MCF 10A (cell line): ENCODE measurements at places on chromosomes 2 and 18.

DNA sequence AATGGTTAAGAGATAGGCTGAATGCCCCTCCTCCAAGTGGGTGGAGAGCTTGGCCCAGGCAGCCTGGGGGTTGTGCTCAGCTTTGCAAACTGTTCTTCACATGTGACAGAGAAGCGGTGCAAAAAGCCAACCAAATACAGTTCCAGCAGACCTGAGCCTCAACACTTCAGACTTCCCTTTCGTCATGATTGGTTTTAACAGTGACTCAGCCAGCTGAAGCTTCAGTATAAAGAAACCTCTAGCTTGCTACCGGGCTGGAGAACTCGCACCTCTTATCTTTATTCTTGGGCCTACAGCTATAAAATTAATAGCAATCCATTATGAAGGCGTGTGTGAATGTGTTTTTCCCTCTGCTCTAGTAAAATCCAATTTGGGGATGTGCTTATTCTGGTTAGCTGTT lies 20.0 kb downstream of the SETBP1 start:
- DNase-seq = peak; percentile 38

- DNase-seq = no peak
Measured at GRCh38 chr18:12334863-12335262, 26.8 kb downstream of the TUBB6 start.

- DNase-seq = no peak
Measured at GRCh38 chr2:69499242-69499641, 62.0 kb upstream of the NFU1 start.

DNA sequence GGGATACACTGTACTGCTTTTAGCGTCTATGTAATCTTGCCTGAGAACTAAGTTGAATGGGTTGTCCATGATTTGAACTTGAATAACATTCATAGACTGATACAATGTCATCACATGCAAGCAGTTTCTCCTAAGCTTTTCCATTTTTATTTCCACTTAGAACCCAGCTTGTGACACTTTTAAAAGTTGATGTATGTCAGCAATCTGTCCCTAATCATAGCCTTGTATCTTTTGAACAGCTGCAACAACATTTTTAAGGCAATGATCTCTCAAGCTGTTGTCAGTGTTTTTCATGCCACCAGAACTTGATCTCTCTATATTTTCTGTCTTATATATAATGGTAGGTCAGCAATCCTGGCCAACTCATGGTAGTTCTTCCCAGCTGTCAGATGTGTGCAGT lies 185.0 kb downstream of the DOK6 start:
- DNase-seq = no peak

- DNase-seq = no peak
Measured at GRCh38 chr2:169107645-169108044, 38.3 kb downstream of the DHRS9 start.

DNA sequence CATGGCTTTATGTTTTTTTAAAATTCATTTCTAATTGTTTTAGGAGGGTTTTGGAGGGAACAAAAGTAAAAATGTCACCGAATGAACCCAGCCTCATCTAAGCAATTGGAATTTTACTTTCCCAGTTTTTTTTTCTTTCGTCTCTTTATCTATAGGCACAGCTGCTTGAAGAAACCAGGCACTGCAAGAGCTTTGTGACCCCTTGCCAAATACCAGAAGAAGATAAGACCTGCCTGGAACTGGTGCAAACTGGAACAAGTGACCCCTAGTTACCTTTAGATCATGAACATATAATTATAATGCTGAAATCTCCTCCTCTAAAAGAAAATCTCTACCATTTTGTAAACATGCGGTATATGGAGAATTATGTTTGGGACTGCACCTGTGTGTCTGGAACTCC lies 100.9 kb downstream of the TSN start:
- no peak for DNase-seq

- DNase-seq = no peak
Measured at GRCh38 chr2:236853585-236854051, 232.1 kb upstream of the COPS8 start.

- DNase-seq = no peak
Measured at GRCh38 chr18:62357079-62357719, 32.1 kb downstream of the TNFRSF11A start.

GRCh38 chr2:55547001-55547400 lies 27.5 kb downstream of the CFAP36 start:
- DNase-seq = no peak

DNA sequence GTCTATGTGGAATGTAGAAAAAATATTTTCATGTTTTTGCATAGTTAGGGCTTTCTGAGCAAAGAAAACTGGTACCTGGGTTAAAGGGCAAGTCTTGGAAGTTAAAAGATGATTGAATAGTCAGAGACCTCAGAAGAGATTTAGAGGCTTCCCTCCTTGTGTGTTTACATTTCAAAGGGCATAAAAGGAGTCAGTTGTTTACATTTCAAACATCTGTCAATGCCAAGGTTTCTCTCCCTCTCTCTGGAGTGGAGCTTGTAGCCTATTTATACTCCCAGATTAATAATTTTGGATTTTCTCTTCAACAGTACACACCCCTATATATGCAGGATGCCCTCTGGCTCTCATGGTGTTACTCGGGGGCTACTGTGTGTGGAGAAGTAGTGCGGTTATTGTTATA lies 8.6 kb downstream of the M1AP start:
- no peak for DNase-seq

DNA sequence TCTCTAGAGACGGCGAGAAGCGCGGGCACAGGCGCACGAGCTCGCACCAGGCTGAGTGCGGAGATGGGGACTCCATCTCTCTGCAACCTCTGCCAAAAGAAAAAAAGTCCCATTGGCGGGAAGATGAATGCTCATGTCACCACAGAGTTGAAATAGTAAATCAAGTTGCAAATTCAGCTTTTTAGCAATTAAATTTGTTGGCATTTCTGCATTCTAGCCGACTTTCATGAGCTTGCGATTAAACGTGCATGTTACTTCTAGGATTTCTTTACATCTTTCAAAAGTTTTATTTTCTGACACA lies 588 bp downstream of the CHAC2 start:
- DNase-seq = no peak

DNA sequence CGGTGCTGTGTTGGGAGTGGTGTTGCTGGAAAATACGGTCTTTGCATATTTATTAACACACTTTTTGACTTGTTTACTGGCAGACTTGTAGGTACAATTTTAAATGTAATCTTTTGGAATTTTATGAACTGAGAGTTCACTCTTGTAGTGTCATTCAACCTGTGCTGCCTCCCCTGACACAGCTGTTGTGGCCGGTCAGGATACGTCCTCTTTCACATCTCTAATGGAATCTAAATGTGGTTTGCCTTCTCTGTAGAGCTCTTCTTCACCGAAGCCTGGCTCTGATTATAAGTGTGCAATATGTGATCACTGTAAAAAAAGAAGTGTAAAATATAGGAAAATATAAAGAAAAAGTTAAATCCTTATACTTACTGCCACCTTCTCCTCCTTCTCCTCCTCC lies 94.7 kb downstream of the MAP4K4 start:
- no peak for DNase-seq

DNA sequence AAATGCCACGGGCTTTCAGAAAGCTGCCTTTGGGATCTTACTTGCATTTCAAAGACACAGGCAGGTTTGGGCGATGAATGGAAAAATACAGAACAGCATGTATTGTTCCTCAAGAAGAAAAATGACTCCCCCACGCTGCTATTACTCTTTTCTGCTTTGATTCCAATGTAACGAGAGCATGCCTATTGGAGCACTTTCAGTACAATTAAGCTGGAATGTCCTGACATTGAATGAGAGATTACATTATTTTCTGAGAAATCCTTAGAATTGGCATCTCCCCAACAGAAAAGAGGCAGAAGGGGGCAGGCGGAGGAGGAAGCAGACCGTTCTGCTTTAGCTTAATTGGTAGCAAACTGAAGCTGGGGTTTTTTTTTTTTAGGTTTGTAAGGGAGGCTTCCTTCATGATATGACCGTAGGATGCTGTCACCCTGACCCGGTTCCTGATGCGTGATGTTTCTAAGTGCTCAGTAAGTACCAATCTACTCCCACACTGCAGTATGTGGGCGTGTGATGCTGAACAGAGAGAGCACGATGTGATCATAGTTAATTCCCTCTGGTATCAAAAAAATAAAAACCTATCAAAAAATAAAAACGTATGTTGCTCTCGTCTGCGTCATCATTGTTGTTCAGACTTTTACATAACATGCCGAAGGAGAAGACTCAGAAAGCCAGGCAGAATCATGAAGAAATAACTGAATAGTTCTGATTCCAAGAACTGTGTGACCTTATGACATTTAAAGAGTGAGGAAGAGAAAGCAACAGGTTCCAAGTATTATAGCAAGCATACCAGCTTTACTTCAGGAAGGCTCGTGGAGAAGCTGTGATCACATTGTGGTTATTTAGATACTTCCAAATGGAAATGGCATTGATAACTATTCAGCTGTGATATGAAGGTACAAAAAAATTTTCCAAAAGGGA lies 40.5 kb downstream of the LONRF2 start:
- no peak for DNase-seq

DNA sequence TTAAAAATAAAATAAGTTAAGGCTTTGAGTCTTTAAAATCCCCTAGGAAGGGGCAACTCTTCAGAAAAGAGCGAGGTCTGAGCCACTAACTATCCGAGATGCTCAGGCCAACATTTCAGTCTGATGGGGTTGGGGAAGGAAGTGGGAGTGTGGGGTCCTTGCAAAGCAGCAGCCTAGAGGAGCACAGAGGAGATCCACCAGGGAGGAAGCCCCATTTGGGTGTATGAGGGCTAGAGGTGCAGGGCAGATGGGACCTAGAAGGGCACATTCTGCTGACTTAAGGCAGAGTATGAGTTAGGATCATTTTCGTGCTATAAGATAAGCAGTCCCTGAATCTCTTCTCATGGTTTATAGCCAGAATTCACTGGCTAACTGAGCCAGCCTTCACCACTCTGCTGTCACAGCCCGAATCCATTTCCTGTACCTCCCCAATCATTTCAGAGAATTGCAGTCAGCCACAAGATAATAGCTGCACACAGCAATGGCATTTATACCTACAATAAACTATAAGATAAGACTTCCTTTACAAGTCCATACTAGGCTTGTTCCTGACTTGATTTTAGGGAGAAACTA lies 37.0 kb downstream of the MRPL30 start:
- DNase-seq = no peak

DNA sequence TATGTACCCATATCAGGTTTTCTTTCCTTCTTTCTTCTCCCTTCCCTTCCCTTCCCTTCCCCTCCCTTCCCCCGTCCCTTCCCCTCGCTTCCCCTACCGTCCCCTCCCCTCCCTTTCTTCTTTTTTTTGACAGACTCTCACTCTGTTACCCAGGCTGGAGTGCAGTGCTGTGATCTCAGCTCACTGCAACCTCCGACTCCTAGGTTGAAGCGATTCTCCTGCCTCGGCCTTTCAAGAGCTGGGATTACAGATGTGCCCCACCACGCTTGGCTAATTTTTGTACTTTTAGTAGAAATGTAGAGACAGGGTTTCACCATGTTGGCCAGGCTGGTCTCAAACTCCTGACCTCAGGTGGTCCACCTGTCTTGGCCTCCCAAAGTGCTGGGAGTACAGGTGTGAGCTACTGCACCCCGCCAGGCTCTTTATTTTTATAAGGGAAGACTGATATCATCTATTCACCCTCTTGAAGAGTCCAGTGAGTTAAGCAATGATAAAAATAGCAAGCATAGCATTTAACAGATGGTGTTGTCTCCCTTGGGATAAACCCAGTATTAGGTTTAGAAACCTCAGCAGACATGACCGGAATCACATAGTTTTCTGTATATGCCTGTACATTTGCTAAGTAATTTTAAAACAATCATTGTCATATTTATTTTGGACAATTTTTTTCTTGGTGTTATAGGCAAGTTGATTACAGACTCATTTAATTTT lies 888.4 kb downstream of the TRIB2 start:
- no peak for DNase-seq

DNA sequence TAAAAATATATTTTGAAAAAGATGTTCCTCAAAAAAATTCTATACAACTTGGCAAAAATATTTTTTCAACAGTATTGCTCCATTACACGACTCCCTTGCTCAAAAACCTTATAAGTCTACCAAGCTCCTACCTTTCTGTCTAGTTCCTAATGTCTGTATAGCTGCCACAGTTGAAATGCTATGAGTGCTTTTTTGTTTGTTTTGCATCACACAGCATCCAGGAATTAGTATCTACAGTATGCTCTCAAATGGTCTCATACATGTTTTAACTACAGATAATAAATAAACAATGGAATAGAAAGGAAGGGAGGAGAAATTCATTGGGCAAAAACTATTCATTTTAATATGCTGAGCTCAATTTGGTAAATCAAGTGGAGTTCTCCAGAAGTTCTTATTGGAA lies 17.3 kb downstream of the ACADL start:
- no peak for DNase-seq

DNA sequence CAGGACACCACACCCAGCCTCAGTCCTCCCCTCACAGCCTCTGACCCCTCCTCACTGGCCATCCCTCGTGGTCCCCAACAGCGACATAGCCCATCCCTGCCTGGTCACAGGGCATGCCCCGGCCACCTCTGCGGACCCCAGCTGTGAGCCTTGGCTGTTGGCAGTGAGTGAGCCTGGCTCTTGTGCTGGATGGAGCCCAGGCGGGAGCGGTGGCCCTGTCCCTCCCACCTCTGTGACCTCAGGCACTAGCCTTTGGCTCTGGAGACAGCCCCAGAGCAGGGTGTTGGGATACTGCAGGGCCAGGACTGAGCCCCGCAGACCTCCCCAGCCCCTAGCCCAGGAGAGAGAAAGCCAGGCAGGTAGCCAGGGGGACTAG lies 7.9 kb downstream of the DES start:
- no peak for DNase-seq

DNA sequence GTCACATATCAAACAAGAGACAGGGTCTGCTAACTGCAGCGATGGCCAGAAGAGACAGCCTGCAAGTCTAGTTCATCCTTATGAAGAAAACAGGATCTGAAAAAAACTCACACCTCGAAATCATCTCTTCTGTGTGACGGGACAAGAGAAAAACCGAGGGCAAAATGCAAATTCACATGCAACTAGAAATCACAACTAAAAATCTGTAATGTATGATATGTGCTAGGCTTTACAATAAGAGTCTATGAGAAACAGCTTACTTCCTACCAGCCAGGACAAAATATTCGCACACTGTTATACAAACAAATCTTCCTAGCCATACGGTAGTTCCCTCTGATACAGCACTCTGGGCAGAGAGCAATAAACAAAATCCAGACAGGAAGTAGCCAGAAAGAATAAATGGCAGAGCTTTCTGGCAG lies 48.8 kb downstream of the ANKRD44 start:
- no peak for DNase-seq

DNA sequence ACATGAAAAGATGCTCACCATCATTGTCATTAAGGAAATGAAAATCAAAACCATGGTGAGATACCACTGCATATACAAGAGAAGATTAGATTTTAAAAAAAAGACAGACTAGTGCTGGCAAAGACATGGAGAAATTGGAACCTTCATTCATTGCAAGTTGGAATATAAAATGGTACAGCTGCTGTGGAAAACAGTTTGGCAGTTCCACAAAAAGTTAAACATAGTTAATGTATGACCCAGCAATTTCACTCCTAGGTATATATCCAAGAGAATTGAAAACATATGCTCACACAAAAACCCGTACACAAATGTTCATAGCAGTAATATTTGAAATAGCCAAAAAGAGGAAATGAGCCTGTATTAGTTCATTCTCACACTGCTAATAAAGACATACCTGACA lies 33.7 kb upstream of the MBOAT2 start:
- no peak for DNase-seq

GRCh38 chr2:7691961-7692656 lies 774.9 kb downstream of the RNF144A start:
- peak; percentile 2 for DNase-seq
